Activated CD4-positive, alpha-beta T cell treated with anti-CD3 and anti-CD28 coated beads for 4 hours (primary cell): ENCODE measurements at places on chromosomes 2 and 18.

GRCh38 chr18:79736230-79736629 lies 56.6 kb downstream of the CTDP1 start:
- DNase-seq, result no peak

GRCh38 chr18:13548966-13549879 lies 177.1 kb downstream of the FAM210A start:
- no peak for DNase-seq

DNA sequence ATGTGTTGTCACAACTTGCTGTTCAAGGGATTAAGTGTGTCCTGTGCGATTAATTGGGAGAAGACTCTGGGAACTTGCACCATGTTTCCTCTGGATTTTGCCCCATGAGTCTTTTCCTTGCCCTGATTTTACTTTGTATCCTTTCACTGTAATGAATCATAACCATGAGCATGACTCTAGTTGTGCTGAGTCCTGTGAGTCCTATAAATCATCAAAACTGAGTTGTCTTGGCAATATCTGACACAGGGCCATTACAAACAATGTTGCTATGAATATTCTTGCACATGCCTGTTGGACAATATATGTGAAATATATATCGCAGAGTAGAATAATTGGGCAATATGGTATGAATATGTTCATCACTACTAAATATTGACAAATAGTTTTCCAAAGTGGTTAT lies 56.5 kb upstream of the COL5A2 start:
- no peak for DNase-seq

DNA sequence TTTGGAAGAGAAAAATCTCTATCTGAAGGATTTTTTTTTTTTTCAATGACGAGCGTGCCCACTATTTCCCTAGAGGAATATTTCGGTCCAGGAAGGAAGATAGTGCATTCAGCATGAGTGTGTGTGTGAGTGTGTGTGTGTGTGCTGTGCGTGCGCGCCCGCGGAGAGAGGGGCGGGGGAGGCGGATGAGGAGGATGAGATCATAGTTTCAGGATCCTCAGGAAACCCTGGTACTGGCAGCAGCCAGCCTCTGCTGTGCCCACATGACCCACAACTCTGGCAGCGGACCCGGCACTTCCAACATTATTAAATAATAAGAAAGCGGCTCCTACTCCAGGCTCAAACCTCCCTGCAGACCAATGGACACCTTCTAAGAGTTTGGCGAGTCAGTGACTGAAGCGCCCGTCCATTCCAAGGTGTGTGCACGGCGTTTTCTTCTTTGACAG lies 217.0 kb upstream of the DTNA start:
- no peak for DNase-seq

DNA sequence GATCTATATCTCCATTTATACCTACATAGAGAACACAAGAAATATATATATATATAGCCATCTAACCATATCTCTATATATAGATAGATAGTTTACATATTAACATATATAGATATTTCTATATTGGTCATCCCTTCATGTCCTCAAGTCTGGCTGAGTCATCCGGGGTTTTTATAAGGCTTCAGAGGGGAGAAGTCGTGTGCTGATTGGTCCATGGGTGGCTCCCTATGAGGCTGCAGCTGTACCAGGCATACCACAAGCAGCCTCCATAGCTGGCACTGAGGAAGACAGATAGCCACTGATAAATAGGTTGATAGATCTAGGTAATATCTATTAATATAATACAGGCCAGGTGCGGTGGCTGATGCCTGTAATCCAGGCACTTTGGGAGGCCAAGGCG lies 618.3 kb upstream of the SETBP1 start:
- DNase-seq, result no peak

DNA sequence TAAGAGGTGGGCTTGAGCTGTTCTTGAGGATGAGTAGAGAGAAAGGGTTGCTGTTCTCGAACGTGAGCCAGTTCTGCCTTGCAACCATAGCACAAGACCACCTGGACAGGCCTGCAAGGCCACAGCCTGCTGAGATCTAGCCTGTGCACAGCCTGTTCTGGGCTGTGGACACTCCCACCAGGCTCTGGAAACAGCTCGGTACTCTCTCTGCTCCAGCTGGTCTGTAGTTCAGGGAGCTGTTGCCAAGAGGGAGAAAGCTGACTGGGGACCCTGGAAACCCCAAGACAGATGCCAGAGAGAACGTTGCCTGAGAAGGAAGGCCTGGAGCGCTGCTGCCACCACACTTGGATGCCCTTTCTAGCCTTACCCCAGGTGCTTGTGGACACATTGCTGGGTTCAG lies 69.8 kb downstream of the CTIF start:
- no peak for DNase-seq

DNA sequence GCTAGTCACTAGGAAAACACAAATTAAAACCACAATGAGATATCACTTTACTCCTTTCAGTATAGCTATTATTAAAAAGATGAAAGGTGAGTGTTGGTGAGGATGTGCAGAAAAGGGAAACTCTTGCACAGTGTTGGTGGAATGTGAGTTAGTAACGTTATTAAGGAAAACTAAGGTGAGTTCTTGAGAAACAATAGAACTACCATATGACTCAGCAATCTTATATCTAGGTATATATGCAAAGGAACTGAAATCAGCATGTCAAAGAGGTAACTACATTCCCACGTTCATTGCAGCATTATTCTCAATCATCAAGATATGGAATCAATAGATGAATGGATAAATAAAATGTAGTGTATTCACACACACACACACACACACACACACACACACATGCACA lies 117.3 kb upstream of the HNMT start:
- DNase-seq, result no peak

GRCh38 chr2:101985101-101985792 lies 6.5 kb upstream of the IL1R2 start:
- DNase-seq, result no peak

DNA sequence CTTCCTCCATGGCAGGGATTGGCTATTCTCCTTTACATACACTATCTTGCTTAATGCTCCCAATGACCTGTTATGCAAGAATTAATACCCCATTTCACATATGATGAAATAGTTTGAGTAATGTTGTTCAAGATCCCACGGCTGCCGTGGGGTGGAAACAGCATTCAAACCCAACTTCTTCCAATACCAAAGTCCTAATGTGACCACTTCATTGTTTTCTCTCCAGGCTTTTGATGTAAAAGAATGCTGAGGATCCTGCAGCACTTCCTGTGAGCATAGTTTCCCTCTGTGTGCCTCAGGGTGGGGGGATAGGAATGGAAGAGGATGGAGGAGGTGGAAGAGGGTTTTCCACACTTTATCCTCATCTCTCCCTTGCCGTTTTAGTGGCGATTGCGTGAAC lies 199.4 kb downstream of the IRS1 start:
- no peak for DNase-seq

DNA sequence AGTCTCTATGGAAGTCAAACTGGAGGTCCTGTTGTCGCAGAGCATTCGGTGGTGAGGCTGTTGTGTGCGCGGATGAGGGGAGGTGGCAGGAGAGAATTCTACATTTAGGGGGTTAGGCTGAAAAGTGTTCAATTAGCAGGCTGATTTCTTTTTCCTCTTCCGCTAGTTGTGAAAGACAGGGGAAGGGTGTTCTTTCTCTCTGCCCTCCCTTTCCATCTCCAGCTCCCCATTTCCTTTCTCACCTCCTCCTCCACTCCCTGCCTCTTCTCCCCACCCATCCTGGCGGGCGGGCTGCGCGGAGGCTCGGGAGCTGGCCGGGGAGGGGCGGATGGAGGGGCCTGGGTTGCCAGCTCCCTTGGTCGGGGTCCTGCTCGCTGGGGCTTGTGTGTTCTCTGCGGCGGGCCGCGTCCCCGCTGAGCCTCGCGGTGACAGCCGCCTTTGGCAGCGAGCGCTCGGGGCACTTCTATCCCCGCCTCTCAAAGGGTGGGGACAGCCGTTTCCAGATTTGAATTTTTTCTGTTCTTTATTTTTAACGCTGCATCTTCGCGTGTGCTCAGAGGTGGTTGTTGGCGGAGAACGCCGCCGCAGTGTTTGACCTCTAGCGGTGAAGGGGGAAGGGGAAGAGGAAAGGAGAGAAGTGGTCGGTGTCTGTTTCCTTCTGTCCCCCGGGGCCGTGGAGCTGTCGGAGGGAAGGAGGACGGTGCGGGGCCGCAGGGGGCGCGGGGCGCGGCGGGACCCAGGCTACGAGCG lies 3.6 kb downstream of the SOX11 start:
- DNase-seq, result no peak

- DNase-seq, result no peak
Measured at GRCh38 chr2:228507231-228507824, 325.8 kb upstream of the SPHKAP start.

DNA sequence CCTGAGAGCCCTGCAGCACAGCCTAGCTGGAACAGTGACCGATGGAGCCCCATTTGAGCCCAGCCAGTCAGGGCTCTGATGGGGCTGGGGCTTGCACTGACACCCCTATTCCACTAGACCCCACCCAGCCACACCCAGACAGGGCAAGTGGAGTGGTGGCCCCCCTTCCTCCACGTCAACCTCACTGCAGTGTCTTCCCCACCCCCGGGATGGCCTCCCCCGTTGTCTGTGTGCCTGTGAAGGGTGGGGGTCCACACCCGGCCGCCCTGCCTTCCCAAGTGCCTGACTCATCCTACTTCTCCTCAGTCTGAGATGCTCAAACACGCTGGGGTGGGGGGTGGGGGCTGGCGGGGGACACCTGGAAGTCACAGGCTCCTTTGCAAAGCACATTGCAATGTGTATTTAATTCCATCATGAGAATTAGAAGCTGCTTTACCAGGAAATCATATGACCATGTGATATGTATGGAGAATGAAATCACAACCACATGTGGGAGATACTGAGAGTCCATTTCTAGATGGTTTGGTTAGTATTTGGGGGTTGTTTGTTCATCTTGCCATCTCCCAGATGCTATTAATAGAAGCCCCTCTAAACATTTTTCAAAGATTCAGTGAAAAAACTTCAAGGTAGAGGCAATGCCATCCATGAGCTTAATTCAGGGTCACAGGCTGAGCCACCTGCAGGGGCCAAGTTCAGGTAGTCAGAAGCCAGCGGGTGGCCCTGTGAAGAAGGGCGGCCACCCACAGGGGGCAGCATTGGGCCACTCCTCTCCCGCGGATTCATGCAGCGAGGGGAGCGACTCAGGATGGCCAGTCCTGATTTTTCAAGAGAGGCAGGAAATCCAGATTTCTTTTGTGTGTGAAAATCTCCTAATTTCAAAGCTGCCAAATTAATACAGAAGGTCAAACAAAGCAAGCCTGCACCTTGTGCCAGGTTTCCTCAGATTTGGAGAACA lies 22.7 kb upstream of the GMPPA start:
- peak; percentile 50 for DNase-seq

- DNase-seq, result no peak
Measured at GRCh38 chr2:45450634-45451033, 160.4 kb downstream of the SRBD1 start.

DNA sequence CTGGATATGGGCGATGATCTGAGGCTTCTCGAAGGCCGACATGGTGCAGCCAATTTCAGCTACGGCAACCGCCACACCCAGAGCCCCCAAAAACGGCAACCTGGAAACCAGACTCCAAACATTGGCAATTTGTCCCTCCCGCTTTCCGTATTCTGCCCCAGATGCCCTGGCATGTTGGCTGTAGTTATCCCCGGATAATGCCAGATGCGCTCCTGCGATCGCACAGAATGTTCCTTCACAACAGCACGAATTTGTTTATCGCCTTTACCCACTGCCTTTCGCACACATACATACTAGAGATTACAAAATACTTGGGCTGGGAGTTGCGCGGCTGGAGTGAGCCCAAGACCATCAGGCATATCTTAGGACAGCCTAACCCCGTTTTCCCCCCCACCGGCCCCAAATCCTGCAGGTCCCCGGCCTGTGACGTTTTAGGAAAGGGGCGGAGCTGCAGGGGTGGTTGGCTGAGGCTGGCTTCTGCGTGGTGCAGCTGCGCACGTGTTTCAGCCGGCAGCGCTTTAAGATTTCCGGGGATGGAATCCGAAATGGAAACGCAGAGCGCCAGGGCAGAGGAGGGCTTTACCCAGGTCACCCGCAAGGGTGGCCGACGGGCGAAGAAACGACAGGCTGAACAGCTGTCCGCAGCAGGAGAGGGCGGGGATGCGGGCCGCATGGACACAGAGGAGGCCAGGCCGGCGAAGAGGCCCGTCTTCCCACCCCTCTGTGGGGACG lies at the start of gene PNO1:
Gene PNO1, plus strand, starts transcription at position 487 of the 732 bp plus-strand sequence. Its CDS starts 47 bp downstream, at position 534.
- peak; percentile 97 for DNase-seq

DNA sequence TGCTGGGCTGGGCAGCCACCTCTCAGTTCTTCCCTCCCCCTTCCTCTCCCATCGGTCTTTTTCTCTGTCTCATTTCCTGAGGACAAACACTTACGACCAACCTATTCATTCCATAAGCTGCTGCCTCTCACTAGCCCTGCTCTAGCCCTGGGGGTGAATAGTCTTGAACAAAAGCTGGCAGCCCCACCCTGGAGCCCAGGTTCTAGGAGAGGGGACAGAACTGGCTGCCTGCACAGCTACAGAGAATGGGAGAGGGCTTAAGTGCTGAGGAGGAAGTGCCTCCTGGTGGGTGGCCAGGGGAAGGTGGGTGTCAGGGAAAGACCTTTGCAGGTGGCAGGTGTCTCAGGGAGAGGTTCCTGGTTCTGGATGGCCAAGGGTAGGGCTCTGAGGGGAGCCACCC lies 22.8 kb downstream of the ANO7 start:
- no peak for DNase-seq

GRCh38 chr2:86186431-86186830 lies 8.8 kb downstream of the IMMT start:
- DNase-seq, result no peak

DNA sequence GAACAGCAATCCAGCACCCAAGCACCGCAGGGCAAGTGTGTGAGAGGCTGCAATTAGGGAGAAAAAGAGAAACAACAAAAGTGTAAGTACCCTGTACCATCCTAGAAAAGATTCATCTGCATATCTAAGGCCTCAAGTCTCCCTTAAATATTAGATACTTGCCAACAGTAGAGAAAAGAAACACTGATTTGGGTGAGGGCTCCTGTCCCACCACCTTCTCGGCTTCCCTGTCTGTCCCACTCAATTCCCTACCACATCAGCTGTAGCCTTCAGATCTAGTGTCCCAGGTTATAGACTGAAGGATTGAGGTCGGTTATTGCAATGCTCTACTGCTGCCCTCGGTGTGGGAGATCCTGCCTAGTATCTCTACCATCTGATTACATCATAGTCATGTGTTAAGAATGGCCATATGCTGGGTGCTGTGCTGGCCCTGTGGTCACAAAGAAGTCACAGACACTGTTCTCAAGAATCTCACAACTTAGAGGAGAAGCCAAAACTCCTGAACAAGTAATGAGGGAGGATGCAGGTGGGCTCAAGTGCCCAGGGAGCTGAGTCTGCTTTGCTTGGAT lies 2.5 kb downstream of the RAX start:
- DNase-seq, result no peak
